Left lung (tissue), 14 donors: ENCODE measurements at places on chromosomes 12 and 14.

DNA sequence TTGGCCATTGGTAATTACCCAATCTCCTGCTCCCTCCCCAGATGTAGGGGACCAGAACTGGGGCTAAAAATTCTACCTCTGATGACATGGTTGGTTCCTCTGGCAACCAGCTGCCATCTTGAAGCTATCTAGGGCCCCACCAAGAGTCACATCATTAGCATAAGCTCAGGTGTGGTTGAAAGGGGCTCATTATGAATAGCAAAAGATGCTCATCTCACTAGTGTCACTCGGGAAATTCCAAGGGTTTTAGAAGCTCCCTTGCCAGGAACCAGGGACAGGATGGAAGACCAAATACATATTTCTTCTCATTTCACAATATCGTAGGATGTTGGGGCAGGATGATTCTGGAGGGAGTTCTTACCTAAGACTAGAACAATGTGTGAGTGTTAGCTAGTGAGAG lies 38.6 kb downstream of the EID3 start:
- DNase-seq = no peak

GRCh38 chr12:119060847-119061796 lies 79.8 kb downstream of the SRRM4 start:
- DNase-seq = peak; percentile 73

DNA sequence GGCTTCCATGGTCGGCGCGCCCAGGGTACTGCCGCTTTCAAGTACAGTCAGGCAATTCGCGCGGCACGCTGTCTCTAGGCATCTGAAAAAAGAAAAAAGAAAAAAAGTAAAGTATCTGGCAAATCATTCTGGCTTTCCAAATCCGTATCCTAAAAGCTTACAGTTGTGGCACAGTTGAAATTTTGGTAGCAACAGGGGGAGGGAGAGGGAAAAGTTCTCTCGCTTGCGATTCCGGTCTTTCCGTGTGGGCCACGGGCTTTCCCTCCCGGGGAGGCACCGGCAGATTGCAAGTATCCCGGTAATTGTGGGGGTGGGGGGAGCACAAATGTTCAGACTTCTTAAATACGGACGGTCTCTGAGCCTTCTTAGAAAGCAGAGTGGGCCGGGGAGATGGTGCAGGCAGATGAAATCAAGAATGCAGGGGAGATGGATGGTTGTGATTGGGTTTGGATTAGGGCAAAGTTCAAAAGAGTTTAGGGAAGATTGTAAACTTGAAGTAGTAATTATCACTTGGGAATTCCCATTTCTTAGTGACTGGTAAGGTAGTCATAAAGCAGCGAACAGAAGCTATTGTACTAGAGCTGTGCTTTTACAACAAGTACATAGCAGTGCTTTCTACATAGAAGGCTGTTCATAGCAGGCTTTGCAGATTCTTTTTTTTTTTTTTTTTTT lies 1.2 kb downstream of the SOCS2 start:
- no peak for DNase-seq

DNA sequence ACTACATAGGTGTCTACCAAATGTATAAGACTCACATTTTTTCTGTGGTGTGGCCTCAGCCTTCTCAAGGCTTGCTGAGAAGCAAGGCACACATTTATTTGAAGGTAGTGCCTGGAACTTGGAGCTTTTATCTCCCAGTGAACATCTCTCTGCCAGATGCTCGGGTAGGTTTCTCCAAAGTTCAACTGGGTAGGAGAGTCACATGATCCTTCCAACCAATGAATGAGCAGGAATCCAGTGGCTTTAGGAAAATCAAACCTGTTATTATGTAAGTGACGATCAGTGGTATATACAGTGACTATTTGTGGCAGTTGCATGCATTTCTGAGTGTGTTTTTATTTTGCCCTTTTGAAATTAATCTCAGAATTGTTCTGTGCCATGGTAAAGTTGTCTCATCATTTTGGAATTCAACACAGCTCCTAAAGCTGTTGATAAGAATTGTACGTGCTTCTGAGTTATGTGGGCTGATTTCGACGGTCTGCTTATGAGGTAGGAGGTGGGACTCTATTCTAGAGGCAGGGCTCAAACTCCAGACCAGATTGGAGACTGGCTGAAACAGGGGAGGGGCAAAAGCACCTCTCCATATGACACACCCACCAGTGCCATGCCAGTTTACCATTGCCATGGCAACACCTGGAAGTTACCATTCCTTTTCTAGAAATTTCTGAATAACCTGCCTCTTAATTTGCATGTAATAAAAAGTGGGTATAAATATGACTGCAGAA lies 57.6 kb downstream of the EID3 start:
- DNase-seq = no peak

GRCh38 chr12:99053616-99054362 lies 408.7 kb downstream of the APAF1 start:
- DNase-seq = no peak

GRCh38 chr12:4293966-4294505 lies 20.5 kb downstream of the CCND2 start:
- no peak for DNase-seq

GRCh38 chr14:100078997-100079725 lies 13.9 kb downstream of the EVL start:
- DNase-seq = no peak

- DNase-seq = no peak
Observed at GRCh38 chr12:93087840-93088610, 158.9 kb upstream of the EEA1 start.

GRCh38 chr12:128737292-128737966 lies 86.3 kb downstream of the SLC15A4 start:
- no peak for DNase-seq

DNA sequence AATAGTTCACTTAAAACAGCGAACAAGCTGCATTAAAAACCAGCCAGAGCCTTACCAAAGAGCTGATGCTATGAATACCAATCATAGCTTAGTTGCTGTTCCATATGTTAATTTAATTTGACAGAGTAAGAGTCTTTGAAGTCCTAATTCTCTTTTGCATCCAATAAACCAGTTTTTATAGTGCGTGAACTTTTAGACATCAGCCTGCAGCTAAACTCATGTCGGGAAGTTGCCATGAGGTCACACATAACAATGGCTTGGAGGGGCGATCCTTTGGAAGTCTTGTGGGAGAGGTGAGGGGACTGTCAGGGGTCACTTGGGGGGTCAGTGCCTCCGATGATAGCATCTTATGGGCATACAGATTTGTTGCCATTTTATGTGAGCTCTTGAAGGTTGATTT lies 81.7 kb downstream of the HMGA2 start:
- no peak for DNase-seq

DNA sequence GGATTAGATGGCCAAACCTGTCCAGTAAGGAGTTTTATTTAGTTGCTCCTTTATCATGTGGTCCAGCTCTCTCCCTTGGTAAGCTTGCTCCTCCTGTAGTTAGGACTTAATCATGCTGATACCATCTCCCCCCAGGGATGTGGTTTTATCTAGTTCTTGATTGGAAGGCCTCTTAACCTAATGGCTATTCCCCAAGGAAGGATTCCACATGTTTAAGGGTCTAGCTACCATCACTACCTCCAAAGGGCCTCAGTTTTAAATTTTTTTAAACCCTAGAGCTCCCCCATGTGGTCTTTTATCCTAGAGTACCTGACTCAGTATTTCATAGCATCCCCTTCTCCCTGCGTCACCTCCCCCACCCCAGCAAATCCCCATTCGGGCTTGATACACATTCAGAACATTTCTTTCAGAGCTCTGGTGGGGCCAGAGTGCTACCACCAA lies 22.5 kb downstream of the MAP3K12 start:
- no peak for DNase-seq

- DNase-seq = no peak
Observed at GRCh38 chr12:79655036-79655435, 35.7 kb downstream of the PAWR start.

DNA sequence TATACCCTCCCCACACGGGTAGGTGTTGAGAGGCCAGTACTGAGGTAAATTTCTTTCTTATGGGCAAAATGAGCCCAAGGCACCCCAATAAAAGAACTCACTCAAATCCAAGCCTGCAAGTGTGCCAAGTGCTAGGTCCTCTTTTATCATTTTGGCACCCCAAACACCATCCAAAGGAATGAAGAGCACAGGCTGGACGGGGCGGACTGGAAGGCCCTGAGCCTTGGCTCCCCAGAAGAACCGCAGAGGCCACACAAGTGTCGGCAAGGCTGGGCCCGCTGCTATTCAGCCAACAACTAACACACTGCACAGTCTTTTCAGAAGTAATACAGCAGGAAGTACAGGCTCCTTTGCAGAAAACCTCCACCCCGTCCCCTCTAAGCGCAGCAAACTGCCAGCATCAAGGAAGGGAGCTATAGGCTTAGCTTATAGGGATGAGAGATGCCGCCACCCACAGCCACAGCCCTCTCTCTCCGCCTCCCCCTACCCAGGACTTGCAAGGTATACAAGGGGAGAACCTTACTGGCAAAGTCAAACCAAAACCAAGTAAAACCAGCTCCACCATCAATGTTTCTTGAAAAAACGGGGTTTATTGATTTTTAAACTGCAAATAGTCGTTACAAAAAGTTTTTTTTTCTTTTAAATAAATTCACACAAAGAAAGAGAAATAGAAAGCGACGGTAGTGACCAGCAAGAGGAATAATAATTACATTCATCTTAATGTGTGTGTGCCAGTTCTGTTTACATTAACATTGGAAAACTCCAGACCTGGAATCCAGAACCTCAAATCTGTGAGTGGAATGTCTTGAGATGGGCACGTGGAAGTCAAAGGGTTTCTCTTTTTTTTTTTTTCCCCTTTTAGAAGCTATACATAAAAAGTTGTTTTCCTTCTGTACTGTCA lies 5.5 kb downstream of the ZFP36L1 start:
- DNase-seq = no peak

GRCh38 chr12:13942826-13943225 lies 38.6 kb downstream of the GRIN2B start:
- no peak for DNase-seq
